T-helper 2 cell treated with Interferon-gamma antibody and Interleukin-4, amounts not matched to agents 100 ng/mL and 5 ng/mL, for 36 hours (primary cell): ENCODE measurements at places on chromosomes 11 and 22. TPM values are rescaled to one million over a fixed set of nuclear protein-coding genes. Genes with fewer than 3 reads are reported as not detected.

The GCAT gene
- total RNA-seq: 11.3 and 11.6 TPM in 2 replicates

The SLC22A6 gene
- total RNA-seq: not detected in 2 replicates

The CCS gene
- total RNA-seq: 29.1 and 34.4 TPM in 2 replicates

The ARHGAP20 gene
- not detected in 2 replicates for total RNA-seq

The OR56A1 gene
- total RNA-seq: not detected in 2 replicates

The DDIAS gene
- 13.9 and 15.7 TPM in 2 replicates for total RNA-seq

The FOLH1 gene
- not detected in 2 replicates for total RNA-seq

The RASSF7 gene
- 22.3 and 23.4 TPM in 2 replicates for total RNA-seq
